Activated CD4-positive, alpha-beta T cell treated with anti-CD3 and anti-CD28 coated beads, Interleukin-2, amount 50 U/mL, for 48 hours (primary cell): ENCODE measurements at places on chromosomes 5 and 9.

- no peak for DNase-seq
These were observed 18.4 kb downstream of the CXXC5 start for GRCh38 chr5:139666551-139666950.

DNA sequence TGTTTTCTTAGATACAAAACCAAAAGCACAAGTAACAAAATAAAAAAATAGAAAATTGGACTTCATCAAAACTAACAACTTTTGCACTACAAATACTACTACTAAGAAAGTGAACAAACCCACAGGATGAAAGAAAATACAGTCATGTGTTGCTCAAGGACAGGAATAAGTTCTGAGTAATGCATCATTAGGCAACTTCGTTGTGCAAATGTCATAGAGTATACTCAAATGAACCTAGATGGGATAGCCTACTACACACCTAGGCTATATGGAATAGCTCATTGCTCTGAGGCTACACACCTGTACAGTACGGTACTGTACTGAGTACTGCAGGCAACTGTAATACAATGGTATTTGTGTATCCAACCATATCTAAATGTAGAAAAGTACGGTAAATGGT lies 88.3 kb downstream of the RAPGEF1 start:
- DNase-seq: no peak

DNA sequence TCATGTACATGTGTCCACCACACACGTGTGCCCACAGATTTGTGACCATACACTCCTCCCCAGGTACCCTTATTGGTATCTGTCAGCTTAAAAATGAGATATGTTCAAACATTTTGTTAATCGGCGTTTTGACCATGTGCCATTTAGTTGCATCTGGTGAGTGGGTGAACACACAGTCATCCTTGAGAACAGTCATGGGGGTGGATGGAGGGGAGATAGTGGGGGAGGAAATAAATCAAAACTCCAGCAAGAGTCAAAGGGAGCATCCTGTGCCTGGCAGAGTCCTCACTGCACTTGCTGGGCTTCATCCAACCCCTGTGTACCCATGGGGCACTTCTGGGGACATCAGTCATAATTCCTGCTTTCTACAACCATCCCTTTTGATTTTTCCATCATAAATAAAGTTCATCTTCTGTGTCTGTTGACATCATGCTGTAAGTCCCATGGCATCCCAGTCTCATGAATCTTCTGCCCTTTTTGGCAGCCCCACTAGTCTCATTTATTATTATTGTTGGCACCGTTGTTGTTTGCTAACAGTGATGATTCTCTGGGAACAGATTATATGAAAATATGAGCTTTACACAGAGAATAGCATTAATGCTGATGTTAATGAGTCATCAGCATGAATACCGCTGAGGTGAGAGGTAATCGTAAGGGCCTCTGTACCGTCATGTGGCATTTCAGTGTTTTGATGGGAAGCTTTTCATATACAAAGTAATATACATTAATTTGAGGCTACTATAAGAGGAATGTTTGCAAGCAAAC lies 24.4 kb upstream of the CLK4 start:
- DNase-seq: no peak

DNA sequence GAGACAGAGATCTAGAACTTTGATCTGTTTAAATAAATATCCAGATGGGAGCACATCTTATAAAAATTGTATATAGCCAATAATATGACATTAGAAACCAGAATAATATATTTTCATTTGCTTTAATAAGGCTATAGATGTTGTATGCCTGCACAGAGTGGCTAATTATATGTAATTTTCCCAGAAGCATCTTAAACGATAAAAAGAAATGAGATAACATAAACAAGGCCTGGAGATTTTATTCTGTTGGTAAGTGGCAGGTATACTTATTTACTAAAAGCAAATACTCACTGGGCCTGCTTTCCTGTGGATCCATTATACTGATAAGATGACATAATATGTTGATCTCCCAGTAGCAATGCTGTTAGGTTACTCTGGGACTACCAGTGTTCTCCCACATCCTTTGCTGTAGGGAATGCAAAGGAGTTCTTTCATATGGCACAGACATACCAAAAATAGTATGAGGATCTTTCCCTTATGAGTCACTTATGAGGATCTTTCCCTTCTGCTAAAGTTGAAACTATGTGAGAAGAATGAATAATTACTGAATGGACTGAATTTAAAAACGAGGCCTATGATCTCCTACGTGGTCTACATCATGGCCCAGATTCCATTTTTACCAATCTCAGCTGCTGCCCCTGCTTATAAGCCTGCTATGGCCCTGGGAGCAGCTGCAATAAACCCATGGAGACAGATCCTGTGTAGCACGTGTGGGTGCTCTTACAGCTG lies 112.1 kb downstream of the NUDT12 start:
- no peak for DNase-seq

DNA sequence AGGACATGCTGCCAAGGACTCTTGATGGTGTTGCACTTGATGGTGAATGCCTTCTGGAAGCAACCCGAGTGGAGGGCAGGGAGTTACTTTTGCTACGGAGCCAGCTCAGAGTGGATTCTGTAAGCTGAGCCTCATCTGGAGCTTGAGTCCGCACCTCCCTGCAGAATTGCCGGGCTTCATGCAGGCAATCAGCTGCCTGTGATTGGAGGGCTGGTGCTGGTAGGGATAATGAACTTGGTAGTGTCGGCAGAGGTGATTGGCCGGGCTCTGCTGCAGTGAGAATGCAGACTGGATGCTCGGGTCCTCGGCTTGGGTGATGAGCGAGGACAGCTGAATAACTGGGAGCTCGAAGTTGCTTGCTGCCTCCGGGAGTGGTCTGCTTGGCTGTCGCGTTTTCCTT lies 23.1 kb downstream of the SLC25A25 start:
- DNase-seq: no peak

DNA sequence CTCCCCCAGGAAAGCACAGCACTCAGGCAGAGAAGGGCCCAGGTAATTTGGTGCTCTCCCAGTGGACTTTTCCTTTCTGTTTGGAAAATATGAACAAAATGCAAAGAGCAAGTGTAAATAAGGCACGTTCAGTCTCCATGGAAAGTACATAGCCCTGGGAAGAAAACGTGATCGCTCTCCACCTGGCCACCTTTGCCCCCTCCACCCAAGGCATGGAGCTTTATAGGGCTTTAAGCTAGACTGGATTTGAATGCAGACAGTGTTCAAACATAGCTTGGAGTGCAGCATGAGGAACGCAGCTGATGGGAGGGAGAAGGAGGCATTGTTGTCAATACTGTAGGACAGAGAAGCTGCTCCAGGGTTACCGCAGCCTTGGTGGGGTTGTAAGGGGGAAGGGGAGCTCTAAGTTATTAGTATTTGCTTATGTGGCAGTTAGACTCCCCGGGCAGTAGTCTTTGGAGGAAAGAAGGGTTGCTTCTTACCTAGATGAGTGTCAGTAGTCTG lies 500.2 kb downstream of the SPOCK1 start:
- DNase-seq: no peak

DNA sequence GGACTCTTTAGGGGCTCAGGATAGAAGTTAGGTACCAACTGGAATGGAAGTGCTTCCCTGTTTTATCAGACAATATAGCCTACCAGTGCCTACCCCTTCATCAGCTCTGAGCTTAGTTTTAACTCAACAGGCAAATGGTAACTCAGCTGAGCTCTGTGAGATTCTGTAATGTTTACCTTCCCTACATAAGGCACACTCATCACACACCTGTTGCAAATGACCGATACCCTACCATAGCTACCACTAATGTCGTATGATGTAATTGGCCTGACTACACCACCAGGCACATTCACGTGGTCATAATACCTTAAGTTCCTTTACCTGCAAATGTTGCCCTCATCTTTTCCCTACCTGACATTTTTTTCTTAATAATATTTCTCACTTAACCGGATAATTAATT lies 254.8 kb downstream of the ADGRV1 start:
- DNase-seq: no peak

DNA sequence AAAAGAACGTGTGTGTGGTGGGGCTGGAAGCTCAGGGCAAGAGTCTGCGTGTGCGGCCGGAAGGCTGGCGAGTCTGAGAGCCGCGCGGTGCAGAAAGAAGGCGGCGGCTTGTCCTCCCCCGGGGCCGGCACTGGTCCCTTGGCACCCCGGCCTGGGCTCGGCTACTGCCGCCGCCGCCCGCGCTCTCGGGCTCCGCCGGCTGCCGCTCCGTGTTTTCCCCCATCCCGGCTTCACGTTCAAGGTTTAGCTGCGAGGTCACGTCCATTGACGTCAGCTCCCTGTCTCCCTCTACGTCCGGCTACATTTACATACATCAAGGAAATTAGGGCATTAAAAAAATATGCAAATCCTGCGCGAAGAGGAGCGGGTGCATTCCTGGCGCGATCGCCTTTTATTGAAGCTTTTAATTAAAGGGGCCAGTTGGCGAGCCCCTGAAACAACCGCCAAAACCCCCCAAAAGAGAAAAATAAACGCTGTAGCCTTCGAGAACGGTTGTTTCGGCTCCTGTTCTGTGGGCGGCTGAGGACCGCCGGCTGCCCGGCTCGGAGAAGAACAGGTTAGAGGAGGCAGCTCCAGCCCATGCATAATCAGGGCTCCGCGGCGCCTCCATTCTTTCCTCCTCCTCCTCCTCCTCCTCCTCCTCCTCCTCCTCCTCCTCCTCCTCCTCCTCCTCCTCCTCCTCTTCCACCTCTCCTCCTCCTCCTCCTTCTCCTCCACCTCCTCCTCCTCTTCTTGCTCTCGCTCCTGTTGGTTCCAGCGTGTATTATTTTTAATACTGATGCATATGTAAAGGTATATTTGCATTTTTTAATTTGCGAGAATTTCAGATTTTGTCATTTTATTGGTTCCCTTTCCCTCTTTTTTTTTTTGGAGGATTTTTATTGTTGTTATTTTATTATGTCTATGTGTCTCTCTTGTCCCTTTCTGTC lies 207.0 kb downstream of the MEF2C start:
- DNase-seq: no peak

DNA sequence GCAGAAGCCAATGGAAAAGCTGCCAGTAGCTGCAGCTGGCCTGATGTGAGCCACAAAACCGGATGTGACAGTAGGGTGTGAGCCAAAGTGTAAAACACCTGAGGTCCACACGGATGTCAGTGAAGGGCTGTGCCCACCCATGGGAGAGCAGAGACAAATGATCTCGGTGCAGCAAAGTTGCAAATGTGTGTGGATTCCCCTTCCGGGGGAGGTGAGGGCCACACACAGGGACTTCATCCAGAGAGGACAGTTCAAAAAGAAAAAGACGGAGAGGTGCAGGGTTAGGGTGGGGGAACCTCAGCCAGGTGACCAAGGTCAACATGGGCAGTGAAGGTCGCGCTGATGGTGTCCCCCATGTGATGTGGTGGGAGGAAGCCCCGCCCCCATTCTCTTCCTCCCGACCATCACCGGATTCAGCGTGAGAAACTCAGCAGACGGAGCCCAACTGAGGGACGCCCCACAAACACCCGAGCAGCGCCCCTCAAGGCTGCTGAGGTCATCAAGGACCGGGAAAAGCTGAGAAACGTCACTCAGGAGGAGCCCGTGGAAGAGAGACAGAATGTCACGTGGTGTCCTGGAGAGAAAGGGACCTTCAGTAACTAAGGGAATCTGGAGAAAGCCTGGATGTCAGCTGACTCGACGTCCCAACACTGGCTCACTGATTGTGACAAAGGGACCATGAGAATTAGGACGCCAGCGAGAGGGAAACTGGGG lies 11.4 kb upstream of the PTGDS start:
- DNase-seq: no peak

- no peak for DNase-seq
These were observed 611.8 kb downstream of the TLE1 start for GRCh38 chr9:81077572-81077971.

- DNase-seq: no peak
These were observed 103.3 kb upstream of the CNTLN start for GRCh38 chr9:17031546-17031945.

- no peak for DNase-seq
These were observed 83.0 kb downstream of the OXCT1 start for GRCh38 chr5:41787265-41787664.

DNA sequence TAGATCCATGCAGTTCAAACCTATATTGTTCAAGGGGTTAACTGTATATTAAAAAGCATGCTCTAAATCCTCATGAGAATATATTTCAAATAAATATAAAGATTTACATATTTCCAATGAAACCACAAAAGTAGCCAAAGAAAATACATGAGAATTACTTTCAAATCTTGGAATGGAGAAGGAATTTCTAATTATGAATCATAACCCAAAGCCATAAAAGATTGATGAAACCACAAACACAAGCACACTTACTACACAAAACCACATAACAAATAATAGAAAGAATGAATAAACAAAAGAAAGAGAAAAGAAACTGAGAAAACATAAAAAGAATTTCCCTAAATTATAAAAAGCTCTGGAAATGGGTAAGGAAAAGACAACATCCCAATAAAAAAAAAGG lies 16.0 kb downstream of the ERP44 start:
- no peak for DNase-seq

DNA sequence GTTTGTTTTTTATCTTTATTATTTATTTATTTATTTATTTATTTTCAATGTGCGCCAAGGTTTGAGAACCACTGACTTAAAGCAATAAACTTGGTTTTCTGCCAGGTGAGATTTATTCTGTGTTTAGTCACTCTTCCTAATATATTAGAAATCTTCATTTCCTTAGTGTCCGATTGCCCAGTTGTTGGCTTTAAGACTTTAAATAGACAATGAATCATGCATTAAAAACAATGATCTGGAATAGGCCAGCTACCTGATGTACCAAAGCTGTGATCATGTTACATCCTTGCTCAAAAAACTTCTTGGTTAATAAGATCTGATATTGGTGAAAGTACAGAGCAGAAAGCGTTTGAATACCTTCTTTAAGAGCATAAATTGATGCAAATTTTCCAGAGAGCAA lies 52.1 kb upstream of the ERBIN start:
- DNase-seq: no peak

GRCh38 chr5:149094996-149095395 lies 32.1 kb upstream of the SH3TC2 start:
- no peak for DNase-seq

GRCh38 chr9:125514468-125514867 lies 192.5 kb downstream of the MAPKAP1 start:
- no peak for DNase-seq

DNA sequence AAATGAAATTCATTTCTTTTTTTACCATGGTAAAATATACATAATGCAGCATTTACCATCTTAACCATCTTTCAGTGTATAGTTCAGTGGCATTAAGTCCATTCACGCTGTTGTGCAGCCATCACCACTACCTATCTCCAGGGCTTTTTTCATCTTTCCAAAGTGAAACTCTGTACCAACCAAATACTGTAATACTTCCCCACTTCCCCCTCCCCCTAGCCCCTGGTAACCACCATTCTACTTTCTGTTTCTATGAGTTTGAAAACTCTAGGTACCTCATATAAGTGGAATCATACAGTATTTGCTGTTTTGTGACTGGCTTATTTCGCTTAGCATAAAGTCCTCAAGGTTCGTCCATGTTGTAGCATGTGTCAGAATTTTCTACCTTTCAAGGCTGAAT lies 23.4 kb downstream of the SPAAR start:
- no peak for DNase-seq
